Caki2 (cell line): ENCODE measurements at places on chromosomes 12 and 14. TPM values are rescaled to one million over a fixed set of nuclear protein-coding genes. Genes with fewer than 3 reads are reported as not detected.

DNA sequence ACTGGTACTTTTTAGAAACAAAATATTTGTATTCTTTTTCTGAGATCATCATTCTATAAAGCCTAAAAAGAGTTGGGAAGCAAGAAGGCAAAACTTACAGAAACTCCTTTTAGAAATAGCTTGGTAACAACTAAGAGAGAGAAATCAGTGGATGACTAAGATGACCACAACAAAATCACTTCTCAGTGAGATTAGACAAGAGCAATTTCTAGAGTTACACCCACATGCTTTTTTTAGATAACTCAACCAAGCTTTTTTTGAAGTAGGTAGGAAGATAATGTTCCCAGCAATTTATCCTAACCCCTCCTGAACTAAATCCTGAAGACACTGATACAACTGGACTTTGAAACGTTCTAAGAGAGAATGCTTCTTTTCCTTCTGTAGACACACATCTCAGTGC is 576.4 kb downstream of the SLC6A15 start:
- no peak for DNase-seq

- DNase-seq: no peak
Observed at GRCh38 chr12:113347107-113347506, 11.3 kb upstream of the PLBD2 start.

DNA sequence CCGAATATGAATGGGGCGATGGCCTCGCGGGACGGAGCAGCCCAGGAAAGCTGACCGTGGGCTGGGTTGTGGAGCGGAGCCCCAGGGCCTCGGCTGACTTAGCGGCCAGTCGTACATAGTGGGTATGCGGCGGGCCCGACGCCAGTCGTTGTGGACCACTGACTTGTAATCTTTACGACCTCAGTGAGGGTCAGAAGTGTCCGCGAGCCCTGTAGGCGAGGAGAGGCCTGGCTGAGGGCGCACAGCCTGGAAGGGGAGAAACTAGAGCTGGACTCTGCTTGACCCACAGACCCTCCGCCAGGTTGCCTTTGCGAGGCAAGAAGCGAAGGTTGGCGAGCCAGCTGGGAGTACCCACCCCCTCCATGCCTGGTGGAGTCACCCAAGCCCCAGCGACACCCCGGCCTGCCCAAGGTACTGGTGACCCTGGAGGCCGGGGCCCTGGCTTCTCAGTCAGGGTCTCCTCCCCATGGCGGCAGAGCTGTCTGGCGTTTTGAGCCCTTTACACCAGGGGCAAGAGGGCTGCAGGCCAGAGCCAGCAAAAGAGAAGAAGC is 15.6 kb upstream of the DYNC1H1 start:
- DNase-seq: no peak

DNA sequence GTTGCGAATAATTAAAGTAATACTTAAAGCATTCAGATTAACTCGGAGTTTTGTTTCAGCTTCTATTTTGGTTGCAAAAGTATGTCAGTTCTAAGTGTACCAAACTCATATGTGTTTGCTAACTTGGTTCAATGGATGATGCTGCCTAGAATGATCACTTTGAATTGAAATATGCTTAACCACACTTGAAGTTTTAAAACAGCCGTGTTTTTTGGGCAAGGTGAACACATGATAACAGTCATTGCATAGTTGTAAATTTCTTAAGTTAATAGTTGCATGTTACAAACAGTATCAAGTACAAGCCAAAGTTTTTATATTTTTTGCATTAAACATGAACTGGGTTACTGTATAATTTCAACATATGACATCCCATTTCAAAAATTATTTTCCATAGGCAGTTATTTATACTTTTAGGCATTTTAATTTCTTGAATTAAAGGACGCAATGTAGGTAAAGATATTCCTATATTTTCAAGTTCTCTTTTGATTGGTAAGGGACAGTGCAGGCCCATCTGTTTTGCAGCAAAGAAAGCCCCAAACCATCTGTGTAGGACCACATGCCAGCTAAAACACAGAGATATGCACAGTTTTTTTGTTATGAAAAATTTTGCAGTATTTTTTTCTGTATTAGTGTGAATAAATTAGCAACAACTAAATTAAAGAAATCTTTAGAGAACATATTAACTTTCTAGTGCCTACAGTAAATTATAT is 575.5 kb downstream of the PRKD1 start:
- DNase-seq: no peak

DNA sequence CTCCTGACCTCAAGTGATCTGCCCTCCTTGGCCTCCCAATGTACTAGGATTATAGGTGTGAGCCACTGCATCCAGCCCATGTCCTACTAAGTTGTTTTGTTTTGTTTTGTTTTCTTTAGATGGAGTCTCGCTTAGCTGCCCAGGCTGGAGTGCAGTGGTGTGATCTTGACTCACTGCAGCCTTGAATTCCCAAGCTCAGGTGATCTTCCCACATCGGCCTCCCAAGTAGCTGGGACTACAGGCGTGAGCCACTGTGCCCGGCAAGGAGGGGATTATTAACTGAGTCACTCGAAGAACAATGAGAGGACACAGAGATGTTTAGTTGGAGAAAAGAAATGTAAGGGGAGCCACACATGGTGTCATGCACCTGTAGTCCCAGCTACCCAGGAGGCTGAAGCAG is 18.0 kb upstream of the ERBB3 start:
- DNase-seq: peak; percentile 85

DNA sequence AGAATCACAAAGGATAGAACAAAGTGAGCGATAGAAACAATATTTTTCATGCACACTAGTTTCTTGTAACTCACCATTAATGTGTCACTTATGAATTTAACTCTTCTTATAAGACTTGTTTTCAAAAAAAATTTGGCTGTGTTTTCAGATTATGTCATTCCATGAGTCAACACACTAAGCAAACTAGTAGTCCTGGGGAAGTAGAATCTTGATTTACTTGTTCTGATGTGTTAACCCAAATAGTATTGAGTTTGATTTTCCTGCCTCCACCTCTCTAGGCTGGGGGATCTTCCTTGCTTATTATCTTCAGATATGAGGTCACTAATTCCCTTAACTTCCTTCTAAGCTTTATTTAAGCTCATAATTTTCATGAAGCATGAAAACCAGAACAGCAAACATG is 151.0 kb upstream of the SEL1L start:
- no peak for DNase-seq

Gene CD69
- total RNA-seq: 0.71 and 4.1 TPM in 2 replicates

DNA sequence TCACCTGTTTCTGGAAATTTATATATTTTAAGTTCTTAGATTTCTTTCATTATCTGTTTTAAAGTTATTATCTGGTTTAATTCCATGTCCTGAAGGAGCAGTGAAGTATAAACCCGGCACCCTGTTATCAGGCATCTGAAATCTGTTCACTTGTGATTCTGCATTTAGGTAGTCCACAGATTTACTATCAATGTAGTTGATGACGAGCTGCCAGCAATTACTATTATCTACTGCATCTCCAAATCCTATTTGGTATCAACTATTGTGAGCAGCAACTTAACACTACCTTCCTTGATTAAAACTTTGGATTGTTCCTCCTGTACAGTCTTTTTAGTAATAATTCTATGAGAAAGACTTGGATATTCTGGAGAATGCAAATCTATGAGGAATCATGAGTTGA is 36.1 kb downstream of the PRORP start:
- DNase-seq: no peak

Gene TMEM132D
- not detected in 2 replicates for total RNA-seq

Gene RASAL1
- total RNA-seq: 29.3 and 65.1 TPM in 2 replicates

Gene OVCH1
- total RNA-seq: not detected in 2 replicates

DNA sequence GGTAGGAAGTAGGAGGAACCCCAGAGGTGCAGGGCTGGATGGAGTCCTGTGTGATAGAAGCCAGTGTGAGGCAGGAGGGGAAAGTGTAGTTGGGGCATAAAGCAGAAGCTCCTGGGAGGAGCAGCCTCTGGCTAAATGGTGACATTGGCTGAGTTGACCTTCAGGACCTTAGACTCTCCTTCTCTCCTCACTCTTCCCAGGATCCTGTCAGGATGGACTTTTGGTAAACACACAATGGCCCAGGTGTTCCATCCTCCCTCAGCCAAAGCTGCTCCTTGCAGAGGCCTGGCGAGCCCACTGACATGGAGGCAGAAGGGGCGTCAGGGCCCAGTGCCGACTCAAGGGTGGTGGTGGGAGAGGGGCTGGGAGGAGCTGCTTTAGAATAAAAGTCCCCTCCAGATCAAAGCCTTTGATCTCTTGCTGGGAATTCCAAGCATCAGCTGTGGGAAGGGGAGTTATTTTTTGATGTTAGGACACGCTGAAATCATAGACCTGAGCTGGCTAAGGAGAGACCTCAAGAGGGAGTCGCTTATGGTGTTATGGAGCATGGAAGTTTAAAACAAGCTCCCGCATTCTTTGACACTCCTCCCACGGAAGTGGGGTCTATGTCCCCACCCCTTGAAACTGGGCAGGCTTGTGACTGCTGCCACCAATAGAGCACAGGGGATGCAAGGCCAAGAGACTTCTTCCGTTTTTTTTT is 44.1 kb downstream of the SMIM41 start:
- DNase-seq: no peak

Gene C12orf54
- total RNA-seq: not detected in 2 replicates

DNA sequence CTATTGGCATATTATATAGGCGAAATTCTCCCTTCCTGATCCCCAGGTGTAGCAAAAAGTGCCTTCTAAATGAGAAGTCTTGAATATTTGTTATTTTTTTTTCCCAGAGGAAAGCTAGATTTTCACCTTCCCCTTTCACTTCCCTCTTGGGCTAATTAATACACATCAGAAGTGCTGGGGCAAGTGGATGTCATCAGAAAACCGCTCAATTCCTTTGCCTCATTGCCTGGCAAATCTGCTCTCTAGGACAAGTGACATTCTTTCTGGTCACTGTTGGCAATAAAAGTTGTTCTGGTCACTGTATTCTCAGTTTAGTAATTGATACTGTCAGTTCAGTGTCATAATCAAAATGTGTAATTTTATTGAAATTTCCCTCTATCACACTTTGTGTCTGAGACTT is 174.5 kb downstream of the ETNK1 start:
- DNase-seq: no peak

Gene OAS2
- 0.30 and 1.0 TPM in 2 replicates for total RNA-seq

Gene KRT6A
- not detected in 2 replicates for total RNA-seq
